Substantia nigra (tissue), 51 donors: ENCODE measurements at places on chromosomes 11 and 22.

DNA sequence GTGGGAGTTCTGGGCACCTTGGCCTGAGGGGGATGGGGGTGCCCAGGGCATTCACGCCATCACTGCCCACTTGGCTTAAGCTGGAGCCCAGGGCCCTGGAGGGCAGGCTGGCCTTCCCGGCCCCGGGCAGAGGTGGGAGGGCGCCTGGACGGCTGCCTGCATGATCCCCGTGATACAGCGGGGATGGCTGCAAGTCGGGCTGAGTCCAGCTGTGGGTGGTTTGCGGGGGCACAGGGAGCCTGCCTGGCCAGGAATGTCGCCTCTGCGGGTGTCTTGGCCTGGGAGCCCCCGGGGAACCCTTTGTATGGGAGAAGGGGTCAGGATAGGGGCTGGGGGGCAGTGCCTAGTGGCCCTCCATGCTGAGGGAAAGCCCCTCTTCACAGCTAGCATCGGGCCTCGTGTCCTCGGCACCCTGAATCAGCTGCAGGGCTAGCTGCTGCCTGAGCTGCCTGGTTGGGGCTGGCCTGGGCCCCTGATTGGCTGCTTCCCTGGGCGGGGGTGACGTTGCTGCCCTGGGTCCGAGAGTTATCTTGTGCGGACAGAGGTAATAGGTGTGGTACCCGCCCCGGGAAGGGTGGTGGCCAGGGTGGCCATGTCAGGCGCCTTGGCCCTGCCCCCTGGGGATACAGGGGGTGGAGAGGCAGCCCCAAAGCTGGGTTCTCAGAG is 8.3 kb downstream of the BRSK2 start:
- no peak for DNase-seq

- DNase-seq = no peak
Measured at GRCh38 chr11:123055191-123055901, 6.6 kb downstream of the HSPA8 start.

DNA sequence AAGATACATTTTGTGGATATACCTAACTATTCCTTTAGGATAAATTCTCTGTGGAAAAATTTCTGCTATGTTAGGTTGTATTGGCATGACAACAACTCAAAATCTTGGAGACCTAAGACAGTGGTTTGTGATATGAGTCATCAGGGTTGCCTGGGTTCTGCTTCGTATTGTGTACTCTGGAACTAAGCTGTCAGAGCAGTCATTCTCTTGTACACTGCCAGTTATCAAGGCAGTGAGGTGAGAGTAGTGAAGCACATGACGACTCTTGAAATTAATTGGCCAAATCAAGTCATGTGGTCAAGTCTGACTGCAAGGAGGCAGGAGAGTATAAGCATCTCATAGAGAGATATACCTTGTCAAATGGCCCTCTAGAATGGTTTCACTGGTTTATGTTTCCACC is 104.4 kb downstream of the FANCF start:
- DNase-seq = no peak

DNA sequence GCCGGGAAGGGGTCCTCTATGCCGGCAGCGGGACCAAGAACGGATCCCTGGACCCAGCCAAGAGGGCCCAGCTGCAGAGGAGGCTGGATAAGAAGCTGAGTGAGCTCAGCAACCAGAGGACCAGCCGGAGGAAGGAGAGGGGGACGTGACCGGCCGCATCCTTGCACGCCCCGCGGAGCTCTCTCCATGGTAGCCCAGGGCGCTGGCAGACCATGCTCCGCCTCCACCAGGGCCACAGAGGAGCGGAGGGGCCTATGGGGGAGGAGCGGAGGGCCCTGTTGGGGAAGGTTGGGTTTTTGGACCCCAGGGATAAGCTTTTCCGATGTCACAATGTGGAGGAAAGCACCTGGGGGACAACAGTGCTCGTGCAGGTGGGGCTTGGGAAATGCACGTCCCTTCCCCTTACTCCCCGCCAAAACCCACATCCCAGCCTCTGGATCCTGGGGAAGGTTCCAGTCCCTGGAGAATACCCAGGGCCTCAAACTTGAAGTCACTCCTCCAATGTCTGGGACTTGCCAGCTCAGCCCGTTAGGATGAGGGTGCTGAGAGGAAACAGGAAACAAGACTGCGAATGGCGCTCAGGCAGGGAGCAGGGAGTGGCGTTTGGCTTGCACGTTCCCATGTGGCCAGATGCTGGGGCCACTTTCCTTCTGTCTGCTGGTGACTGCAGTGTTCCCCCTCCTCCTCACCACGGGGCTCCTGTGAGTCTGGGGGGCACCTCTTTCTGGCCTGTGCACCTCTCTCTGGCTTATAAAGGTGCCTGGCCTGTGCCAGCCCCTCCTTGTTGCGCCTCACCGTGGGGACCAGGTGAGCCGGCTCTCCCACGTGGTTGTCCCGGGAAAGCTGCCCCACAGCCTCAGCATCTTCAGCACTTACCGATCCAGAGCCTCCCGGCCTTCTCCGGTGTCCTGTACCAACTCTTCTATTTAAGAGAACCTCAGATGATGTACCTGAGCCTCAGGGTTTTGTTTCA is 36.2 kb downstream of the IGHMBP2 start:
- no peak for DNase-seq

DNA sequence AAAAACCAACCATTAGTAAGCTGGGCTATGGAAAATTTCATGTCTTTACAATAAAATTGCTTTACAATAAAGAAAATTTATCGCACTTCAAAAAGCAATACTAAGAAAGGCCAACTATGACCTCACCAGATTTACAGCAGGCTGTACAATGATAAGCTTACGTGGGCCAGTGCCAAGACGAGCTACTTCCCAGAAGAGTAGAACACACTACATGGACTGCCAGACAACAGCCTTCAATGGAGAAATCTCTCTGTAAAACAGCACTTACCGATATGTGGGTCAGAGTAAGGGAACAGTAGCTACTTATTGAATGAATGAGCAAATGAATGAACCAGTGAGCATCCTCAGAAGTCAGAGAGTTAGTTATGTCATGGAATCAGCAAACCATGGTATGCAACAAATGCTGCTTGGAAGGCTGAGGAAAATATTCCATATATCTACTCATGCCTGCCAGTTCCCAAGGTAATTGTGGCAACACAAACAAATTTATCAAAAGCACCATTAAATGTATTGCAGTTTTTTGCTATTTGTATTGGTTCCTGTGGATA is 74.4 kb downstream of the SLC36A4 start:
- no peak for DNase-seq

DNA sequence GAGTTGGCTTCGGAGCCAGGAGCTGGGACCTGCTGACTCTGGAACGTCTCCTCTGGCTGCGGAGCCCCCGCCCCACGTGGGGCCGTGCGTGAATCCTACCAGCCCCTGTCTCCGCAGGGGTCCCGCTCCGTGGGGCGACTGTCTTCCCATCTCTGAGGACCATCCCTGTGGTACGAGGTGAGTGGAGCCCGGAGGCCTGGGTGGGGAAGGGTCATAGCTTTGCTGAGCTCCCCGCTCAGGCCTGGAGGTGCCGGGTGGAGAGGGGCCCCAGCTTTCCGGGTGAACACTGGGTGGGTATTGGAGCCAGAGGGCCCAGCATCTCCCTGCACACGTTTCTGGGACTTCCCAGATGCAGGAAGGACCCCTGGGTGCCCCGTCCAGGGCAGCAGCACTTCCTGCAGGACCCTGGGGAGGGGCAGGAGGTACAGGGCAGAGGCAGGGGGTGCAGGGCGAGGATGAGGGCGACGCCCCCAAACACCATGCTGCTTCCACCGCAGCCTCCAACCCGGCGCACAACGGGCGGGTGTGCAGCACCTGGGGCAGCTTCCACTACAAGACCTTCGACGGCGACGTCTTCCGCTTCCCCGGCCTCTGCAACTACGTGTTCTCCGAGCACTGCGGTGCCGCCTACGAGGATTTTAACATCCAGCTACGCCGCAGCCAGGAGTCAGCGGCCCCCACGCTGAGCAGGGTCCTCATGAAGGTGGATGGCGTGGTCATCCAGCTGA is 3.8 kb downstream of the MUC5AC start:
- no peak for DNase-seq

GRCh38 chr11:120125024-120125423 is 12.9 kb downstream of the TRIM29 start:
- no peak for DNase-seq

GRCh38 chr22:49966041-49966773 is 5.6 kb downstream of the PIM3 start:
- no peak for DNase-seq

GRCh38 chr22:17945888-17946648 is 78.3 kb downstream of the MICAL3 start:
- DNase-seq = no peak

DNA sequence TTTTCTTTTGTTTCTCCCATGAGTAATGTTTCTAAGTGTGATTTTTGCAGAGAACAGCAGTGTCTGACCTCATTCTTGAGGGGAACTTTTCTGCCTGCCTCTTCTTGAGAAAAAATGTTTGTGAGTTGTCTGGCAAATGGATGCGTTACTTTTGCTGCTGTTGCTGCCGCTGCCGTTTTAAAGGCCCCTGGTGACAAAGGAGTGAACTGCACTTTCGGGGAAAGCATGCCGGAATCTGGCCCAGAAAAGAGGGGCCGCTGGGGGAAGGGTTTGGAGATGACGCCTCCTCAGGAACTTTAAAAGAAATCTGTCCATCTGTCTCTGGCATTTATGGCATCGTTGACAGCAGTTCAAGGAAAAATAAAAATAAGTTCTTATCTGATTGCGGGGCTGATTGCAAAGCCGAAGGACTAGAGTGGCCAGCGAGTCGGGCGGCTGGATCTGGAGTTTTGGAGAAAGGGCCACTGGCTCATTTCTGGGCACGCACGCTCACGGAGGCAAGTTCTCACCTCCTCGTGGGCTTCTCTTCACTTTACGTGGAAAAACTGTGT is 16.5 kb downstream of the ZBTB16 start:
- peak; percentile 30 for DNase-seq

DNA sequence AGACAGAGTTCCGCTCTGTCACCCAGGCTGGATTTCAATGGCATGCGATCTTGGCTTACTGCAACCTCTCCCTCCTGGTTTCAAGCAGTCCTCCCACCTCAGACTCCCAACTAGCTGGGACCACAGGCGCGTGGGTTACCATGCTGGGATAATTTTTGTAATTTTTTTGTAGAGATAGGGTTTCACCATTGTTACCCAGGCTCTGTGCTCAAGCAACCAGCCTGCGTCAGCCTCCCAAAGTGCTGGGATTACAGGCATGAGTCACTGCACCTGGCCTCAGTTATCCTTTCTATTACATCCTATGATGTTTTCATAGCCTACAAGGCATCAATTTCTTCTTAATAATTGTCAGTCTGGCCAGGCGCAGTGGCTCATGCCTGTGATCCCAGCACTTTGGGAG is 36.5 kb downstream of the LRRC74B start:
- DNase-seq = no peak

DNA sequence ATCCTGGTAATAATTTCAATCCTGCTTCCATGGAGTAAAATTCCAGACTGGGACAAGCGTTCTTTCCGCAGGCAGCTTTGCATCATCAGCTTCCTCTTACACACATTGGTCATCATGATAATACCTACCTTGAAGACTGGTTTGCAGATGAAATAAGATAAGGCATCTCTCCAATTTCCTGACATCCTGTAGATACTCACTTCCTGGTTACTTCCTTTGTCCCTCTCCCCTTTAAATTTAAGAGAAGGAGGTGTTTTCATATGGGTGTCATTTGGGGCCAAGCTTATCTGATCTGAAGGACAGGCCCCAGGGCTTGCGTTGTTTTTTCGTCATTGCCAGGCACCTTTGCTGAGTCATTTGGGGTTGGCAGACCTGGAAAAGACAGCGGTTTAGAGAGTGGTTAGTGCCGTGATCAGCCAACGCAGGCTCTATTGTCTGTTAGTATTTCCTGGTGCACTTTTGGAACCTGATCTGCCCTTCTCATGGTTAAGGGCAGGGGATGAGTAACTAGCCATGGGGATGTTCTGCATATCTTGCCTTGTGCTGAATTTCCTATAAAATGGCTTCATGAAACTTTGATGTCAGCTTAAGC is 24.1 kb downstream of the GRAMD1B start:
- DNase-seq = no peak

DNA sequence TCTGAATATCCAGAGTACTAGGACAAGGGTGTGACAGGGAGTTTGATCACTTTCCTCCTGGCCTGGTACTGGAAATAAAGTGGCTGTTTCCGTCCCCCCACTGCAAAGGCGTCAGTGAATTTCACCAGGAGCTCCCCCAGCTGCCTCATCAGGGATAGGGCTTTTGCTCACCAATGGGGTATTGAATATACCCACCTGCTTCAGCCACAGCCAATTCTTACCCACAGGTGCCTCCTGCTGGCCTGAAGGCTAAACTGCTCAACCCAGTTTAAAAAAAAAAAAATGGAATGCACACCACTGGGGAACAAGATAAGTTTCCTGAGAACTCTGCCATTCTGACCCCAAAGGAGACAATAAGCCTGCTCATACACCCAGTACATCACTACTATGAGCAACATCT is 65.3 kb upstream of the MS4A8 start:
- DNase-seq = no peak

- no peak for DNase-seq
Measured at GRCh38 chr11:112582366-112582765, 321.7 kb upstream of the PLET1 start.

DNA sequence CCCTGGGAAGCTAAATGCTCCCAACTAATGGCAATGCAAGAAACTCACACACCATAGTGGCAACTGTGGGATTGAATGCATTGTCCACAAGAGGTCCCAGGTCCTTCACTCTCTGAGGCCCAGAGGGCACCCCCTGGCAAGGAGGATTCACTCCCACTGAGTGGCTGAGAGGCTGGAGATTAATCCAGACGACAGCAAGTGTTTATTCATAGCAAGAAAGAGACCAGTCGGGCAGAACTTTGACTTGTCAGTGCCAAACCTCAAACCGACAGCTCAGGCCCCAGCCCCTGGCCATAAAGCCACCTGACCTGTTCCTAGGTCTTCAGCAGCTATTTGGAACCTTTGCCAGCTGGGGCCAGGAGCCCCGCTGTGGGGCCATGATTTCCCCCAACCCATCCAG is 54.5 kb upstream of the MPEG1 start:
- DNase-seq = no peak

DNA sequence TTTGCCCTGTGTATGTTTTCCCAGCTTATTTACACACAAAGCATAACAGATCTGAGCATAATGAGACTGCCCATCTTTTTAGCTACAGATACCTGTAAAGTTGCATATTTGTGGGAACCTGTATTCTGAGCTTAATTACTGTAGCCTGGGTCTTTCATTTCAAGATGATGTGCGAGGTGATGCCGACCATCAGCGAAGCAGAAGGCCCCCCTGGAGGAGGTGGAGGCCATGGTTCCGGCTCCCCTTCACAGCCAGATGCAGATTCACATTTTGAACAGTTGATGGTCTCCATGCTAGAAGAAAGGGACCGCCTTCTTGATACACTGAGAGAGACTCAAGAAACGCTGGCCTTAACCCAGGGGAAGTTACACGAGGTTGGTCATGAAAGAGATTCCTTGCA is 1.5 kb downstream of the PPFIA1 start:
- no peak for DNase-seq

DNA sequence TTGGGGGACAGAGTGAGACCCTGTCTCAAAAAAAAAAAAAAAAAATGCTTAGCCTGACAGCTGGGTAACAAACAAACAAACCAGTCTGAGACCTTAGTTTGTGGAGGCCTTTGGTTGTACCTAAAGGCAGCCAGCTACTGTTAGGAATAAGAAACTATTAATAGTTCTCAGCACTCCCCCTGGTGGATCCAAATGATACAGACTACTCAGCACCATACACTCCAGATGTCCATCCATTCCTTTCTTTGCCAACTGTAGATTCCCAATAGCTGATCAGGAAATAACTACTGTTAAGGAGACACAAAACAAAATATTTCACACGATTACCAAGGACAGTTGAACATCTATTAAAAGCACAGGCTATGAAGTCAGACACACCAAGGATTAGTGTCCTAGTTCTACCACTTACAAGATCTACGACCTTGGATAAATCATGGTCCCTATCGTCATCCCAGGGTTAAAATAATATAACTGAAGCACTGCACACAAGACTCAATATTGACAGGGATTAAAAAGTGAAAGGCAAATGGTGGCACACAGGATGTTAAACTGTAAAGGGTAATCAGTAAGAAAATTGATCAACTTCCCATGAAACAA is 17.2 kb downstream of the CLDN25 start:
- DNase-seq = peak; percentile 14
